T-helper 2 cell (primary cell): ENCODE measurements at places on chromosomes 4 and X.

DNA sequence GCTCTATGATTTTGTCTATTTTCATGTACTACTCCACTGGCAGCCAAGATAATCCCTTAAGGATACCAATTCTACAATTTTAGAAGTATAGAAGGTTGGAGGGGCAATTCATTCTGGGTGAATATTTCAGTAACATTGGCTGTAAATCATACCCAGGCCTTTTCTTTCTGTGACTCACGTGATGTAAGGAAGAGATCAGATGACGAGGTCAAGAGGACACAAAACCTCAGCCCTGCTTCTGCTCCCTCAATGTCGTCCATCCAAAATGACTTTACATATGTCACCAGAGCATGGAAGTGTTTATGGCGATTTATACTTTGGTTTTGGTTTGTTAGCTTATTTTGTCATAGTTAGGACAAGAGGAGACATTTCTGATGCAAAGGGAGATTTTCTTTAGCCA is 70.7 kb upstream of the SLC4A4 start:
- no peak for DNase-seq

DNA sequence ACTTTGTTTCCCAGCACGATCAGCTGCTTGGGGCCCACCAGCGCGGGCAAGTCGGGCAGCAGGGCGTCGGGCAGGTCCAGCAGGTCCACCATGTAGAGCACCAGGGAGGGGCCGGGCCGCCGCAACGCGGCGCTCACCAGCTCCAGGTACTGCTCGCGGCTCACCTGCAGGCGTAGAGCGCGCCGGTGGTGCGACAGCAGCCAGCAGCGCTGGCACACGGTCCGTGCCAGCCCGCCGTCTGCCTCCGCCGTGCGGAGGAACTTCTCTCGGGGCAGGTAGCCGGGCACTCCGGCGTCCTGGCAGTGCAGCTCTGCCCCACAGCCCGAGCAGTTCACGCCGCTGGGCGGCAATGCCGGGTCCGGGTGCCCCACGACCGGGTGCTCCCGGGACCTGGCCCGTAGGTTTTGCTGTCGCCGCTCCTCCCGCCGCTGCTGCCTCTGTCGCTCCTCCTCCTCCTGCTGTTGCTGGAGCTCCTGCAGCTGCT is 527 bp downstream of the NOA1 start:
- DNase-seq: peak; percentile 53

- no peak for DNase-seq
Observed at GRCh38 chrX:123085311-123085940, 98.7 kb upstream of the GRIA3 start.

GRCh38 chr4:128513664-128514484 is 226.3 kb upstream of the PGRMC2 start:
- peak; percentile 24 for DNase-seq

- no peak for DNase-seq
Observed at GRCh38 chrX:45229348-45229747, 28.7 kb upstream of the DIPK2B start.

- no peak for DNase-seq
Observed at GRCh38 chrX:39487166-39487968, 610.4 kb downstream of the BCOR start.

DNA sequence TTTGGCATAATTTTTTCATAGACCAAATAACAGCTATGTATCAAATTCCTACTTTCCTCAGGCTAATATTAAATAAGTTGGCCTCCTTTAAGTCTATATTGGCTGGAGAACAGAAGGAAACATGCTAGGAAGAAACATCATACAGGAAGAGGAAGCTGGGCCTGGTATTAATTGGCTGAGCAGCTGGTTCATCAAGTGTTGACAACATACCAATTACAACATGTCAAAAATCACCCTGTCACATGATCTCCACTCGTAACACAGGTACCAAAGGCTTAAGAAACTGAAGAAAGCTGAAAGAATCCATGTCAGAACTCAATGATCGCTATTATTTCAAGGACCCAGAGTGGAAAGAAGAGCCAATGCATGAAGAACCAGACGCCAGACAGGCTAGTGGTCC is 10.5 kb downstream of the WDFY3 start:
- DNase-seq: no peak

- DNase-seq: peak; percentile 38
Observed at GRCh38 chr4:189547559-189547958, 393.1 kb upstream of the FRG1 start.

- DNase-seq: no peak
Observed at GRCh38 chr4:159098482-159099127, 4.3 kb upstream of the RAPGEF2 start.

- DNase-seq: no peak
Observed at GRCh38 chr4:8910100-8910821, 38.6 kb upstream of the HMX1 start.

- no peak for DNase-seq
Observed at GRCh38 chr4:123412700-123413512, 16.3 kb downstream of the SPRY1 start.

- DNase-seq: no peak
Observed at GRCh38 chr4:108567831-108568230, 52.5 kb upstream of the RPL34 start.

- no peak for DNase-seq
Observed at GRCh38 chr4:130029442-130029841, 933.5 kb downstream of the C4orf33 start.

- DNase-seq: no peak
Observed at GRCh38 chr4:150004481-150004880, 73.8 kb upstream of the DCLK2 start.

GRCh38 chrX:125762954-125763353 is 403.1 kb downstream of the DCAF12L2 start:
- DNase-seq: no peak

GRCh38 chr4:73589887-73590801 is 30.1 kb downstream of the RASSF6 start:
- no peak for DNase-seq

DNA sequence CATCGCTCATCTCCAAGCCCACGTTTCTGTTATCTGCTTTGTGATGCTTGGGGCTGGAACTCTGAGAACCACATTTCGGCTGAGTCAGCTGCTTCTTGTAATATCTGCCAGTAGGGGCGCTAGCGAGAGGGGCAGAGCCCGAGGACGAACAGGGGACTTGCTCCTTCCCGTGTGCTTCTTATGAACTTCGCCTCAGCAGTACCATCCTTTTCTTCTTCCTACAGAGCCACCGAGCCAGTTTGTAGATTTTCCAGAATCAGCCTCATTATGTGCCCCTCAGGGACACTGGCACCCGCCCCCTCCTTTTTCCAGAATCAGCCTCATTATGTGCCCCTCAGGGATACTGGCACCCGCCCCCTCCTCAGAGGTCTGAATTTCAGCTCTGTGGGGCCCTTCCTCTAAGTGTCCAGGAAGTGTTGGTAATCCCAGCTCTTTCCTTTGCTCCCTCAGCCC is 441.7 kb upstream of the RASGEF1B start:
- peak; percentile 60 for DNase-seq

GRCh38 chrX:16119353-16120220 is 3.8 kb upstream of the GRPR start:
- DNase-seq: peak; percentile 52

GRCh38 chrX:108199691-108200090 is 108.1 kb downstream of the ATG4A start:
- no peak for DNase-seq

DNA sequence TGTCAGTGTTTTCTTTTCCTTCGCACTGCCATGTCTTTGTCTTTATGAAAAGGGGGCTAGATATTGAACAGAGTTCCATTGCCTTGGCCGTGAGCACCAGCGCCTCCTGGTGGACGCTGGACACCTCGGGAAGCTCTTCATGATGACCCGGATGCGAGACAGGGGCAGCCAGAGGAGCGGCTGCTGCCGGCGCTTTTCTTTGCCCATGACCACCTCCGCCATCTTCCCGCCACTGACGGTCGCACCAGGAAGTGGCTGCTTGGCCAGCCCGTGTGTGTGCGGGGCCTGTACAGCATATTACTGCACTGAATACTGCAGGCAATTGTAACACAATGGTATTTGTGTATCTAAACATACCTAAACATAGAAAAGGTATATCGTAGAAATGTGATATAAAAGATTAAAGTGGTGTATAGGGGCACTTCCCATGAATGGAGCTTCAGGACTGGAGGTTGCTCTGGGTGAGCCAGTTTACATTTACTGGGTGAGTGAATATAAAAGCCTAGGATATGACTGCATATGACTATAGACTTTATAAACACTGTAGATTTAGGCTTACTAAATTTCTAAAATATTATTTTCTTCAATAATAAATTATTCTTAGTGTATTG is 15.8 kb upstream of the GRIA2 start:
- no peak for DNase-seq

- DNase-seq: no peak
Observed at GRCh38 chrX:72641611-72642010, 69.0 kb upstream of the HDAC8 start.

GRCh38 chr4:25312496-25313200 is at the start of gene ZCCHC4:
Gene ZCCHC4 (plus strand): TSS chr4:25312774. CDS start chr4:25312810, 36 bp downstream.
- DNase-seq: peak; percentile 94

- no peak for DNase-seq
Observed at GRCh38 chrX:44462850-44463249, 79.8 kb downstream of the FUNDC1 start.

- no peak for DNase-seq
Observed at GRCh38 chr4:13597604-13598003, 29.9 kb downstream of the BOD1L1 start.

DNA sequence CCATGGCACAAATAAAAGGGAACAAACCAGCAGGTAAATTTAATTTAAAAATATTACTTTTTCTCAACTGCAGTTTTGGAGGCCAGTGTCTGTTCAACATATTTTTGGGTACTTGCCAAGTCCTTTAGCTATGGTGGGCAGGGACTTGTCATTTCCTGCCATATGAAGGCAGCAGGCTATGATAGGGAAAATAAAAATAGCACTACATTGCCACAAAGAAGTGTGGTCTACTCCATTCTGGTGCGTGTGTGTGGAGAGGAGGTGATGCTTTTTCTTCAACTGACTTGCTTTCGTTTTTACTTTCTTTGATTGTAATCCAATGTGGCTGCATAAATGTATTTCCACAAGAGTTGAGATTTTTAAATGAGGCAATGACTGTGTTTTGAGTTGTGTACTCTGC is 17.2 kb downstream of the GPR174 start:
- DNase-seq: peak; percentile 28
